ENCODE measurements at places on chromosomes 2 and 18. TPM values are rescaled to one million over a fixed set of nuclear protein-coding genes. Genes with fewer than 3 reads are reported as not detected.

DNA sequence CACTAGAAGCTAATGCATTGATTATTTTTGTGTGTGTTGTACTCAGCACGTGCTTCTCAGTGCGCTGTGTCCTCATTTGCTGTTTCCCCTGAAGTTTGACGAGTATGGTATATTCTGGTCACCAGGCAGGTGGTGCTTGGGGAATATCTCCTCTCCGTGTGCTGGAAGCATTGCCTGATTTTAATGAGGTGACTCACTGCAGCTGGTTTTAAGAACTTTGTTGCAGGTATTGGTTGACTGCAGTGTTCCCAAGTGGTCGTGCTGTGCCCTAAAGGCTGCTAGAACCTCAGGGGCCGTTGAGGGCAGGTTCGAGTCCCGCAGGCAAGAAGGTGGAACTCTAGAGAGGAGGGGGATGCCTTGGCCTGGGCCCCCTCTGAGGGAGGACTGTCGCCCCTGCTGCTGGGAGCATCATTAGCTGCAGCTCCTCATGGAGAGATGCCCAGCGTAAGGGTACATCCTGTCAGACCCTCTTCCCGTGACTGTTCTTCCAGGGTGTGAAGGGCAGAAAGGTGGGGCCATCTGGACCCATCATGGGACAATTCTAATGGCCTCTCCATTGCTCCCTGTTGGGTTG, 82.6 kb downstream of the AGAP1 start:
- DNase-seq: no peak

DNA sequence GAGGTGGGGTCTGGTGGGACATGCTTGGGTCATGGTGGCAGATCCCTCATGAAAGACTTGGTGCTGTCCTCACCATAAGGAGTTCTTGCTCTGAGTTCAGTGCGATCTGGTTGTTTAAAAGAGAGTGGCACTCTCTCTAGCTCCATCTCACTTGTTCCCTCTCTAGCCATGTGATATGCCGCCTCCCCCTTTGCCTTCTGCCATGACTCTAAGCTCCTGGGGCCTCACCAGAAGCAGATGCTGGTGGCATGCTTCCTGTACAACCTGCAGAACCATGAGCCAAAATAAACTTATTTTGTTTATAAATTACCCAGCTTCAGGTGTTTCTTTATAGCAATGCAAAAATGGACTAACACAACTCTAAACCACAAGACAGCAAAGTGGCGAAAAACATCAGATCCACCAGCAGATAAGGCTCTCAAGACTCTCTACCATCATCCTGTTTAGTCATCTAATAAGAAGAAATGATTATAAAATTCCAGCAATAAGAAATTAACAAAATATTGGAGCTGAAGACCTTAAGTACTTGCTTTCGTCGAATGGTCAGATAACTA, 75.5 kb downstream of the OLA1 start:
- no peak for DNase-seq

DNA sequence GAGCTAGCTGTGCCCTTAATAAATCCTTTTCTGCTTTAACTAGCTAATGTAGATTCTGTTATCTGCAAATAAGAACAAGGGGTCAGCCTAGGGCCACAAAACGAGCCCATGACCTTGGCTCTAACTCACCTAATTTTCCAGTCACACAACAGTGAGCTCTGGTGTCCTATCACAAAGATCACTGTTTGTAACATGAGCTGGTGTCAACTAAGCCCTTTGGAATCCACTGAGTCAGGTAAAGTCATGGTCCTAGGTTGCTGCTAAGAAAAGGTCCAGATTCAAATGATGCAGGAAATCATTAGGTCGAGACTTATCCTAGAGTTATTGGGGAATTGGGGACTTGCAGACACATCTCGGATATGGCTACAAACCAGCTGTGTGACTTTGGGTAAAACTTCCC, 49.9 kb downstream of the ST8SIA5 start:
- no peak for DNase-seq

GRCh38 chr2:139354518-139354917, 574.3 kb upstream of the NXPH2 start:
- no peak for DNase-seq

DNA sequence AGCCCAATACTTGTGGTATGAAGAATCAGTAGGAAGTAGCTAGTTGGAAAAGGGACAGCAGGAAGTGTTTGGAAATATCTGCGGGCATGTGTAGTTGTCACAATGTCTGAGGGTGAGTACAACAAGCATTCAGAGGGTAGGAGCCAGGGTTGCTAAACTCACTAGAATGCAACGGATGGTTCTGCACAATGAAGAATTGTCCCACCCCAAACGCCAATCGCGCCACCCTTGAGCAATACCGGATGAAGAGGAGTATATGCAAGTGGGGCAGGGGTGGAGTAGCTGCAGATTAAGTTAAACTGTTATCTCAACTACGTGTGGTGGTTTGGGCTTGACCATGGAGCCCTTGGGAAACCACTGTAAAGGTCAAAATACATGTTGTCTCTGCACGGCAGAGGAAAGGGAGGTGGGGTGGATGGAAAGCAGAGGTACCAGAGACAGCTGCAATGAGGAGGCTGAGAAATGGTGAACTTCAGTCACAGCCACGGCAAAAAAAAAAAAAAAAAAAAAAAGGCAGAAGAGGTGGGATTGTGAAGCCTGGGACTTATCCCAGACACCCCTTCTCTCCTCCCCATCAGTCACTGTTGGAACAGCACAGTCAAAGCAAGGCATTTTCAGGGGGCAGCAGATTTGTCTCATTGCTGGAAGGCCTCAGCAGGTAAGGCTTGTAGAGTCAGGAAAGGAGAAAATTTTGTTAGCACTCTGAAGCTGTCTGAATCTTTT, 5.2 kb downstream of the CCL20 start:
- DNase-seq: no peak

GRCh38 chr2:234703258-234703657, 206.4 kb upstream of the ARL4C start:
- DNase-seq: no peak

DNA sequence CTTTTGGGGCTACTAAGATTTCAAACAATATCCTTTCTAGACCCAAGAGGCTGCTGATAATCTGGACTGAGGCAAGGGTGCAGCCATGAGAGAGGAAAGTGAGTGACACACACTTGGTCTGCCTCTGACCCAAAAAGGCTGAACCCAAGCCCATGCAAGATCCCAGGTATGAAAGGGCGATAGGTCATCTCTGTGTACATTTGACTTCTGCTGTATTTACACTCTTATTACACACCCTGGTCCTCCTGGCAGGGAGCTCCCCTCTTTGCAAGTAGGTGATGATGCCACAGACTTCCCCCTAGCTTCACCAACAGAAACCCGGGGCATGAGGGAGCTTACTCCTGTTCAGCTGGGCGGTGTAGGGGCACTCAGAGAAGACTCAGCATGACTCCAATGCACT, 61.8 kb upstream of the ACAA2 start:
- no peak for DNase-seq

DNA sequence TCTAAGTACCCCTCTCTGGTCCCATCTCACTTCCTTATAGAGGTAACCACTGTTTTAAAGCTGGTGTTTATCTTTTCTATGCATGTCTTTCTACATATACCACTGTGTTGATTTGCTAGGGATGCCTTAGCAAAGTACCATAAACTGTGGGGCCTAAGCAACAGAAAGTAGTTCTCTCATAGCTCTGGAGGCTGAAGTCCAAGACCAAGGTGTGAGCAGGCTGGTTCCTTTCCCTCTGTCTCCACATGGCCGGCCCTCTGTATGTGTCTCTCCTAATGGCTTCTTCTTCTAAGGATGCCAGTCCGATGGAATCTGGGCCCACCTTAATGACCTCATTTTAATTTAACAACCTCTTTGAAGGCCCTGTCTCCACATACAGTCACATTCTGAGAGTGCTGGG, 40.8 kb upstream of the ROCK2 start:
- DNase-seq: no peak

IL36B gene
- total RNA-seq: not detected

STARD6 gene
- total RNA-seq: not detected

MC4R gene
- not detected for total RNA-seq

SERTAD2 gene
- 9.5 TPM for total RNA-seq

LYPD6B gene
- not detected for total RNA-seq
